ENCODE measurements at places on chromosomes 4 and X. TPM values are rescaled to one million over a fixed set of nuclear protein-coding genes. Genes with fewer than 3 reads are reported as not detected.
A peak's percentile ranks its signal among the peaks of the same experiment; 100 is the strongest.

DNA sequence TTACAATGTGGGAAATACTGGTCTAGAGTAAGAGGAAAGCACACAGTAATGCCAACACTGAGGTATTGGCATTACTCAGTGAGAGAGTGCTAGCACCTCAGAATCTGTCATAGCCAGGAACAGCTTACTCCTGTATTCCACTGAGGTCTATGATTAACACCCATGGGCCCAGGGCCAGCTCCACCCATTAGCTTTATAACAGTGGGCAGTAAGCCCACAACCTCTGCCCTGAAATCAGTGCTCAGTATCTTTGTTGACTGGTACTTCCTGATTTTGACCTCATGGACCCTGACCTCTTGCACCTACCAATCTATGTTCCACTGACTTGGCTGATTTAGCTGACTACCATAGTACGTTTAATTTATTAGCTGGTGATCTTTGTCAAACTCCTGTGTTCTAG lies 56.1 kb downstream of the LANCL3 start:
- DNase-seq, result no peak

DNA sequence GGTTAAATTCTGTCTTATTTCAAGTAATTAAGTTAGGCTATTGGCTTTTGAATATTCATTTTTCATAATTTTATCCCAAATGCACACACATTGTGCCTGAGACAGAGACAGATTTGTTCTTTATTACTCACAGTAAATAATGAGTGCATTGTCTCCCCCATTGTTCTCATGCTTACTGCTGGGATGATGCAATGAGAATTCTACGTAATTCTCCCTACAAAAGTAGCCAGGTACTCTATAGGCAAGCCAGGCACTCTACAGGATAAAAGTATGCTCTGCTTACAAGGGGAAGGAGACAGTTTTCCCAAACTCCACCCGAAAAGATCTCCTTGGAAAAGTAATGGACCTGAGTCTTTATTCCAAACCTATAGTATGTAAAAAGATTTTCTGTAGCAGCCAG lies 1890.7 kb upstream of the PCDH10 start:
- DNase-seq, result no peak

GRCh38 chr4:5658974-5659373 lies 49.4 kb downstream of the EVC2 start:
- no peak for DNase-seq

- DNase-seq, result no peak
Measured at GRCh38 chr4:16136827-16137226, 53.0 kb upstream of the PROM1 start.

GRCh38 chr4:123133397-123134050 lies 211.1 kb upstream of the NUDT6 start:
- DNase-seq, result no peak

GRCh38 chrX:96407072-96407471 lies 277.6 kb upstream of the DIAPH2 start:
- DNase-seq, result peak; percentile 72

DNA sequence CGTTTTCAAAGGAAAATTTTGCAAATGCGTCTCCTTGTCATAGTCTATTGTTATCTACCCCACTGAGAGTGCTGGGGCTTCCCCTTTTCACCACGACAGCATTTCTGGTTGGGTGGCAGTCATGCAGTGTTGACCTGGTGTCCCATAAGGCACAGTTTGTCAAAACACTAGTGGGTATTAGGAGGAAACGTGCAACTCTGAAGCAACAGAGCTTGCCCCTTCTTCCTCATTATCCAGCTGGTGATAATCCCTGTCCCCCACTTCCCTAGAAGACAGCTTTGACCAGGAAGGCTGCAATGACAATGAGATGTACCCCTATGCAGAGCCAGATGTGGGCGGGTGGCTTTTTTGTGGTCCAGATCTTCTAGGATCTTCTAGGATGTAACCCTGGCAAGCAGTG lies 1.8 kb downstream of the TBC1D1 start:
- no peak for DNase-seq

- no peak for DNase-seq
Measured at GRCh38 chrX:97389761-97390192, 506.1 kb downstream of the RPA4 start.

GRCh38 chr4:11297201-11297600 lies 131.5 kb downstream of the HS3ST1 start:
- DNase-seq, result no peak

The DUSP21 gene
- not detected for total RNA-seq

The SLITRK4 gene
- 6.0 TPM for total RNA-seq

The WNK3 gene
- total RNA-seq, result 5.6 TPM

The PPARGC1A gene
- 80.8 TPM for total RNA-seq

The SAGE1 gene
- total RNA-seq, result not detected

The ATP1B4 gene
- total RNA-seq, result not detected
